Ovary (tissue), 10 donors: ENCODE measurements at places on chromosomes 6 and 20.

- no peaks in the 10 kb centered on the region for H3K4me1 ChIP-seq
- H3K27me3 ChIP-seq: no peaks in the 10 kb centered on the region
- H3K36me3 ChIP-seq: no peaks in the 10 kb centered on the region
- H3K4me3 ChIP-seq: no peak overlapping the region
Measured at GRCh38 chr6:108904741-108905140, 56.5 kb downstream of the ARMC2 start.

- H3K4me3 ChIP-seq: no peak overlapping the region
- no peaks in the 10 kb centered on the region for H3K36me3 ChIP-seq
- H3K27ac ChIP-seq: no peak overlapping the region
- no peaks in the 10 kb centered on the region for H3K27me3 ChIP-seq
- H3K4me1 ChIP-seq: peaks cover 14% of the 10 kb centered on the region
Measured at GRCh38 chr20:31710423-31711108, 12.1 kb downstream of the BCL2L1 start.

- H3K36me3 ChIP-seq: no peaks in the 10 kb centered on the region
- DNase-seq: no peak
- H3K27me3 ChIP-seq: no peaks in the 10 kb centered on the region
- no peak overlapping the region for H3K4me3 ChIP-seq
- H3K27ac ChIP-seq: no peak overlapping the region
Measured at GRCh38 chr6:17292600-17293133, 11.5 kb downstream of the RBM24 start.

DNA sequence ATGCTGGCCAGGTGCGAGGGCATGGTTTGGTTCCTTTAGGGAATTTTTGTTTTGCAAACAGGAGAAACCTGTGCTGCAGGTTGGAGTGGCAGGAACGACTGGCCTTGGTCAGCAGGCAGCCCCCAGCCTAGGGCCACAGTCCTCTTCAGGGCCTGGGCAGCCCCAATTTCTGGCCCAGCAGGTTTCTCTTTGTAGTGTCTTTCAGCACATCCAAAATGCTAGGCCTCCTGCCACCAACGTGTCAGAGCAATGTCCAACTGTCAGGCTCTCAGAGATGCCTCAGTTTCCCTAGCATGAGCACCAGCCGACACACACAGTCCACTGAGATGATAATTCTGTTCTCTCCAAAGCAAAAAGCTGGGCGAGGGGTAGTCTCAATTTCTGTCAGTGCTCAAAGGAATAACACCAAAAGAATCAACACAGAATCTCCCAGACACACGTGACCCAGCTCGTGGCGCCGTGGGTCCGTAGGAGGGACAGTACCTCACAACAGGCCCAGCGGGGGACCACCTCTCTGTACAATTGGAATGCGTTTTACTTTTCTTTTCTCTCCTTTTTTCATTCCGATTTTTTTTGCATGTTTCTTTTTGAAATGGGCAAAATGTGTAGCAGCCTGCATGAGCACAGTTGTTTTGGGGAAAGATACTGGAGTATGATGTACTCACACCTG lies 125.9 kb downstream of the TAF4 start:
- H3K27ac ChIP-seq: no peak overlapping the region
- no peaks in the 10 kb centered on the region for H3K36me3 ChIP-seq
- no peaks in the 10 kb centered on the region for H3K4me1 ChIP-seq
- H3K27me3 ChIP-seq: no peaks in the 10 kb centered on the region
- no peak overlapping the region for H3K4me3 ChIP-seq

DNA sequence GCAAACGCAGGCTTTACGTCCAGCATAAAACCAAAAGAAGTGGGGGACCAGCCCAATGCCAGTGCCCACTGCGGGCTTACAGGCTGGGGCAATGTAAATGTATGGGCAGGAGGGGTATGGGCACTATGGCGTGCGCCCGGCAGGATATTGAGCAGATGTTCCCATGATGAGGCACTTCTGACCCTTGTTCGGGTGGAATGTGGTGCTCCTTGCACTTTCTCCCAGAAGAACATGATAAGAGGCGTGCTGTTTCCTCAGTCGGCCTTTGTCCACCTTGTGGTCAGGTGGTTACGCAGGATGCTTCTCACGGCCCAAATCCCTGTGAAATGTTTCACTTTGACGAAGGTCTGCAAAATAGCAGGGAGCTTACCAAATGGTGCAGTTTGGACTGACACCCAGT lies 4.8 kb upstream of the GPR31 start:
- H3K27me3 ChIP-seq: no peaks in the 10 kb centered on the region
- no peak overlapping the region for H3K4me3 ChIP-seq
- no peak overlapping the region for H3K27ac ChIP-seq
- H3K36me3 ChIP-seq: no peaks in the 10 kb centered on the region
- no peak for DNase-seq

DNA sequence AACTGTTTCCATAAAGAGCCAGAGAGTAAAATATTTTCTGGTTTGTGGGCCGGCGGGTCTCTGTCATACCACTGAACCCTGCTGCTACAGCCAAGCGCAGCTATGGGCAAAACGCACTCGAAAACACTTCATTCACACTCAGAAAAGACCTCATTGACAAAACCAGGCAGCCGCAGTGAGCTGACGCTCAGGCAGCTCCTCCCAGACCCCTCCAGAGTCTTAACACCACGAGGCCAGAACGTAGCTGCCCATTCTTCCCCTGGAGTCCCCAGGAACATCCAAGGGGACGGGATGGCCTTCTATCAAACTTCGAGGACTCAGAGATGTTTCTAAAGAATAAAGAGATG lies 35.6 kb upstream of the ZBP1 start:
- H3K4me1 ChIP-seq: peaks cover 5% of the 10 kb centered on the region
- no peaks in the 10 kb centered on the region for H3K36me3 ChIP-seq
- no peak overlapping the region for H3K4me3 ChIP-seq
